ENCODE measurements at places on chromosomes 1 and 21.

- DNase-seq: no peak
Observed at GRCh38 chr1:31099293-31100032, 33.9 kb upstream of the PUM1 start.

DNA sequence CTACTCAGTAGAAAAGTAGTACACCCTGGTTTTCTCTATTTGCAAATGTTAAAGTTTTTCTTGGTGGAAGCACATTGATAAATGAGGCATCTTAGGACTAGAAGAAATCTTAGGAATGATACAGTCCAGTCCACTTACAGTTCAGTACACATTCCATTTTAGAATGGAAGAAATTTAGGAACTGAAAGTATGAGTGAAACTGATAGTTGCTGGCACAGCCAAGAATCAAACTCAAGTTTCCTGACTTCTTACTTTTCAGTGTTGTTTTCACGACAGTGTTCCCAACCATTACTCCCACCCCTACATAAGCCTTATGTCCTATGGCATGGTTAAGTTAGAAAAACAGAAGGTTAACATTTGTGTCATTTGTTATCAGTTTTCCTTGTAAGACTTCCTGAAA is 258.5 kb downstream of the BACH1 start:
- no peak for DNase-seq

DNA sequence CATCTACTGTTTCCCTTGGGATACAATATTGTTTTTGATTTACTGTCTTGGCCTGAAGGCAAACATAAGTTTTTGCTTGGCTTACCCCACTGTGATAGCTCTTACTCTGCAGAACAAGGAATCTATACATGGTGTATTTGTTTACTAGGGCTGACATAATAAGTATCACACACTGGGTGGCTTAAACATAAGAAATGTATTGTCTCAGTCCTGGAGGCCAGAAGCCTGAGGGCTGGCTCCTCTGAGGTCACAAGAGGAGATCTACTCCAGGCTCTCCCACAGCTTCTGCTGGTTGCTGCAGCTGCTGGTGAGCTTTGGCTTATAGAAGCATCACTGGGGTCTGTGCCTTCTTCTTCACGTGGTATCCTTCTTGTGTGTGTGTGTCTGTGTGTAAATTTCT is 30.7 kb upstream of the IGSF5 start:
- DNase-seq: no peak

GRCh38 chr1:230236301-230237008 is 169.4 kb downstream of the GALNT2 start:
- DNase-seq: no peak

DNA sequence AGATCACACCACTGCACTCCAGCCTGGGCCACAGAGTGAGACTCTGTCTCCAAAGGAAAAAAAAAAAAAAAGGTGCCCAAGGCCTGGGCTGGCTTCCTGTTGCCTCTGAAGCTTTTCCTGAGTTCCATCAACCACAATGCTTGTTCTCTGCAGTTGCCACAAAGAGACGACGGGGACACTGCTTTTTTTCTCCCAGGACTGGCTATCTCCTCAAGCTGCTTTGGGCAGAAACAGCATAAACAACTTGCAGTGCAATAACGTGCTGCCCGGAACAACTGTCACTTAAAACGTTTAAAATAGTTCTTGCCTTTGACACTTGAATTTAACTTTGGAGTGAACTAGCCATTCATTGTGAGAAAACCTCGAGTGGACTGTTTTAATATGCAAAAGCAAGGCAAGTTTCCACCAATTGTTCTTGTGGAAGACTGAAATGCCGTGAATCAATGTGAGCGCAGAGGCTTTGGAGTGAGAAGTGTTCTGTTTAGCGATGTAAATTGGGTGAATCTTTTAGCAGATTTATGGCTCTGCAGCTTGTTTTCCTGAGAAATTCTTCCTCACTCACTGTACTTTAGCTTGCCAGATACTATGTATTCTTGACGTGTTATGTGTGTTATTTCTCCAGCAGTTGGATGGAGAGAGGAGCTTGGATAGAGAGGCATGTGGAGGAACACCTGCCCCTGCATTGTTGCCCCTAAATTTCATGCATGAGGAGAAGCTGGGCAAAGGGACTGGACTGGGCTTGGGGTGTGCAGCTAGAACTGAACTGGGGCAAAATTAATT is 188.1 kb upstream of the KIAA0040 start:
- no peak for DNase-seq

DNA sequence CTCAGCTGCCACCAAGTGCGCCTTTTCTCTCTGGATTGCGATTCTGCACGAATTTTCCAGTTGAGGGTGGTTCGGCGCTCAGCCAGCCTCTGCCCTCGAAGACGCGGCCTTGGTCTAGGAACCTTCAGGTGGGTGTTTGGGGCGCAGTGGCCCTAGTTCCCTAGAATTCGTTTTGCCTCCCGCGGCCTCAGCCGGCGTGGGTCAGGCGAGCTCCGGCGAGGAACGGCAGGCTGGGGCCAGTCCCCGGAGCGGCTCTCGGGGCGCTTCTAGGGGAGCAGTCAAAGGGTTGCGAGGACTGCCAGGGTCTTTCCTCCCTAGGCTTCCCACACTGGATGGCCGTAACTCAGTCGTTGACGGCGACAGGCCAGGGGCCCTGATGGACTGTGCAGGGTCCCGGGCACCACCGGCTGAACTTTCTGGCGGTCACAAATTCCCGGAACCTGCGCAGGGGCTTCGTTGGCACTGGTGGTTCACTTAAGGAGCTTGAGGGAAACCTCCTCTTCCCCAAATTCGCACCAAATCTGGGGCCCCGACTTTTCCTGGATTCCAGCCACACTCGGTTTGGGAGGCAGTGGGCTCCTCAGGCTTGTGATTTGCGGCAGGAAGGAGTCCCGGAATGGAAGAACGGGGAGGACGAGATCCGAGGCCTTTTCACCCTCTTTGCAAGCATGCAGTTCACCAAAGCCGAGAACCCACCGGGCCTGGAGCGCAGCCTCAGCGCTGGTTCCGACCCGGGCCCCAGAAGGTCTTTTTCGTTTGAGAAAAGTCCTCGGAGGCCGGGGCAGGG is 1.2 kb downstream of the DMBX1 start:
- DNase-seq: no peak

GRCh38 chr1:93612510-93612909 is 69.1 kb downstream of the BCAR3 start:
- no peak for DNase-seq

- no peak for DNase-seq
Observed at GRCh38 chr21:37071561-37072273, 1.2 kb downstream of the PIGP start.

GRCh38 chr1:83978056-83978455 is 20.9 kb downstream of the TTLL7 start:
- DNase-seq: no peak

GRCh38 chr1:236345728-236346127 is 48.4 kb upstream of the EDARADD start:
- DNase-seq: no peak

- no peak for DNase-seq
Observed at GRCh38 chr1:4005431-4005830, 105.4 kb upstream of the C1orf174 start.

Data from MM.1S (cell line).